ENCODE measurements at places on chromosomes 6 and 20.
A peak's percentile ranks its signal among the peaks of the same experiment; 100 is the strongest.

- DNase-seq = no peak
Observed at GRCh38 chr20:50385733-50386640, 124.2 kb upstream of the PTPN1 start.

DNA sequence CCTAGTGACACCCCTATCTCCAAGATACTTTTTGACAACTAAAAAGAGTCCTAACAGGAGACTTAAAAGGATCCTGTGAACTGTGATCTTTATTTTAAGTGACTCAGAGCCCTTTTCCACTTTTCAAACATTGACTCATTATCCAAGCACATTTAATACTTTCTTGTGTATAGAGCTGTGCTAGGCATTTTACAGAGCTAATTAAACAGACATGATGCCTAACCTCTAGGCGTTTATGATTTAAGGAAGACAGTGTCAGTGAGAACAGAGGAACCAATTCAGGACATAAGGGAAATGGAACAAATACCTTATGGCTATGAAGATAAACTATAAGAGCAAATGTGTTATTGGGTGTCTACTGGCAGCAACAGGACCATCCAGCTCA is 282.6 kb downstream of the TPBG start:
- DNase-seq = no peak

GRCh38 chr20:25461786-25462545 is 54.5 kb downstream of the GINS1 start:
- DNase-seq = no peak

- DNase-seq = no peak
Observed at GRCh38 chr20:16293590-16293989, 279.7 kb downstream of the KIF16B start.

- no peak for DNase-seq
Observed at GRCh38 chr20:37822141-37822601, 80.8 kb upstream of the VSTM2L start.

DNA sequence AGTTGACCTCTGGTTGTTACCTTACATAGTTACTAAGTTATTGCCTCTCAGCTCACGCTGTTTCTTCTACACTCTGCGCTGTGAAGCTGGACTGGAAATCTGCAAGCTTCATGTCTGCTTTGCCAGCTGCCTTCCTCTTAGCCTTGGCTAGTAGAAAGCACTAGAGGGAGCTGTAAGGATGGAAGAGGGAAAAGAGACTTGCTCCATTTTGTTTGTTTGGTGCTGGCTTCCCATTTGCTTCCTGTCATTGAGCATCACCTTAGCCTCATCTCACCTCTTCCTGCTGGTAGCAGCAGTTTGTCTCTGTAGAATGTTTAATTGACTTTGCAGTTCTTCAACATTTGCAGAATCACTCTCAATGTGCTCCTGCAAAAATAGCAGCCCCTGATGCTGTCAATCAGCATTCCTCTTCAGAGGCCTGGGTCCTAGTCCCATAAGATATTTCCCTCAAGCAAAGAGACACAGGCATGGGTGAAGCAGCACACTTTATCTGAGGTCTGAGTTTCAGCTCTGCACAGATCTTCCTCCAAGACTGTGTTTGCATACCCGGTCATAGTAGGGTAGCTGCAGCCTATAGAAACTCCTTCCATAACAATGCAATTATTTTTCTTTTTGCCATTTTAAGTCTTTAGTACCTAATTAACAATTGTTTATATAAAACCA is 302.2 kb upstream of the EPHA7 start:
- peak; percentile 33 for DNase-seq

DNA sequence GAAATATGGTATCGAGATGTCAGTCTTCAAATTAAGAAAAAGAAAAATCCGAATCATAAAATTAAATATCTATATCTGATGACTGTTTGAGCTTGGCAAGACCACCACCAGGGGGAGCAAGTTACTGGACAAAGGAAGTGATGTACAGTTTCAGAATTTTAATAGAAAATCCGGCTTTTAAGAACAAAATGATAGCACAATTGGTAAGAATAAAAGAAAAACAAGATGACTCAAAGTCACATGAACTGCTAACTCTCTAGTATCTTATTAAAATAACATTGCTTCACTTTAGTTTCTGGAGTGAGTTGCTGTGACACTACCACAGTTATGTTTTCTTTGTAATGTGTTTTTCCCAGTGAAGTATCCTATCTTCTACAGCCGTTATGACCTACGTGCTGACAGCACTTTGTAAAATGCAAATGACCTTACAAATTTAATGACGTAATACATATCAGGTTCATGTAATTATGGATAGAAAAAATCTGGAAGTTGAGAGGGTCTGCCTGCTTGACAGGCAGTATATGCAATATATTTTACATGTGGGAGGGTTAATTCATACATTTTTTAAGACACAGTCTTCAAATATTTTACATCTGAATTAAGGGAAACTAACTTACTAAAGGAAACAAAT is 405.3 kb upstream of the HS3ST5 start:
- peak; percentile 39 for DNase-seq

GRCh38 chr6:89527634-89528033 is 94.7 kb downstream of the ANKRD6 start:
- DNase-seq = no peak

GRCh38 chr6:147507162-147508041 is 1.1 kb upstream of the SAMD5 start:
- DNase-seq = no peak

GRCh38 chr6:12450467-12450866 is 160.3 kb downstream of the EDN1 start:
- DNase-seq = no peak

DNA sequence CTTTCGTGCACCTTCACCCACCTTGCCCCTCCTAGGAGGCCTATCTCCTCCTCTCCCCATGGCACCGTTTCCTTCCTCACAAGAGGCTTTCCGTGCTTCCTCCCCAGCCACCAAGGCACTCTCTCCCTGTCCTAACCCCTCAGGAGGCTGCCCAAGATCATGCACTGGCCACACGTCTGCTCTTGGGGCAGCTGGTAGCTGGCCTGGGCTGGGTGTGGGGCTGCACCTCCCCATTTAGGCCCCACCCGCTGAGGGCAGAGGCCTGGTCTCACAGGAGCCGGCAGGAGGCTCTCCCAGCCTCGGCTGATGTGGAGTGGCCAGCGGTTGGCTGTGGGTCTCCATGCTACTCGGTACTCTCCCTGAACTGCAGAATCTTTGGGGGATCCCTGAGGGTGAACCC is 13.6 kb downstream of the NOL4L start:
- no peak for DNase-seq

DNA sequence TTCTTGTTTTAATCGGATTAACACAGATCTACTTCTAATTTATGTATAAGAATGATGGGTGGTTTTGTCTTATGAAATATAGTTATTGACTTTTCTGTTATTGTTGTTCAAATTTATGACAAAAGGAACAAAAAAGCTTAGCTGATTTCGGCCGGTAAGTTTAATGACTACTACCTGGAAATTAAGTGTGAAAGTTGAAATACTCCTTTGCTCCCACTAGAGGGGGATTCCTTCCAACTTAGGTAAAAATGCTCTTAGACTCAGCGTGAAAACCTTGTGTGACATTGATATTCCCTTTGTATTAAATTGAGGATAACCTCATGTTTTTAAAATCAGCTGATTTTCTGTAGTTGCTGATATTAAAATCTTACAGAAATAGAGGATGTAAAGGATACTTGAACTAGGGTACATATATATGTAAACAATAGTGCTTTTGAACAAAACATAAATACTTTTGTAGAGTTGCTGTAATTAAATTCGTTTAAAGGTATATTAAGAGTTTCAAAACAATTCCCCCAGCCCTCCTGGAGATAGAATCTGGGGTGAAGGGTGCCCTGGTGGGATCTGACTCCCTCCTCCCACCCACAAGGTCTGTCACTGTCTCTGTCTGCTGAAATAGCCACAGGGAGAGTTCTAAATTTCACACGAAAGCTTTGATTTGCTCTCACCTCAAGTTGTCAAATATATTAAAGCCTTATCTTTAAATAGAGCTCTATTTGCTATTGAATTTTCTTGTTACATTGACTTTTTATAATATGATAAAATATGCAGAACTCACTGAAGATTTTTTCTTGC is 257.5 kb downstream of the ARID1B start:
- peak; percentile 34 for DNase-seq

DNA sequence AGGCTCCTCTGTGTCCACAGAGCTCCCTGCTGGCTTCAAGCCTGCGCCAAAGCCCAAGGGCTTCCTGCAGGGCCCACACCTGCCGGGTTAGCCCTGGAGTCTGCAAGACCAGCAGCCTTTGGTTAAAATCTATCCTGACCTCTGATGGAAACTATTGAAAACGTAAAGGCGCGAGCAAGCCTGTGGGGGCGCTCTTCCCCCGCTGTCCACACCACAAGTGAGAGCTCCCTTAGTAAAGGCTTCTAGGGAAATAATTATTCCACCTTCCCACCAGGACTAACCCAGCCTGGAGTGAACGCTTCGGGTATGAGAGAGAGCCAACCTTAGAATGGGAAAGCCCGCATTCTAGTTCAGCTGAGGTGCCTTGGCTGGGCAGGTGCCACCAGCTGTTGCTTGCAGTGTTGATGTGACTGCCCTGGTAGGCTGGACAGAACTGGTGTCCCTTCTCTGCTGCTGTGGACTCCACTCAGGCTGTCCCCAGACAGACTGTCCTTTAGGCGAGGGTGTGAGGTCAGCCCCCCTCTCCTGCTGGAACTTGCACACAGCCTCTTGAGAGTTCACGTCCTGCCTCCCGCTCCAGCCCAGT is 68.7 kb downstream of the SYTL3 start:
- DNase-seq = no peak

Data from NCI-H1105 (cell line).